ENCODE measurements at places on chromosomes 11 and 22. TPM values are rescaled to one million over a fixed set of nuclear protein-coding genes. Genes with fewer than 3 reads are reported as not detected.

The HDHD5 gene
- total RNA-seq = 38.2 TPM

The KCNK7 gene
- total RNA-seq = 0.27 TPM

The OPCML gene
- not detected for total RNA-seq

The MICALL1 gene
- 18.2 TPM for total RNA-seq

The P2RY6 gene
- total RNA-seq = 9.4 TPM

The NAALAD2 gene
- total RNA-seq = 0.03 TPM

The MSANTD4 gene
- total RNA-seq = 9.6 TPM

The ST14 gene
- total RNA-seq = 0.09 TPM

Data from A549 treated with DMSO at 1 μM for 4 hours (cell line).